CD4-positive, alpha-beta T cell treated with Interleukin-15 for 1 hour (primary cell): ENCODE measurements at places on chromosomes 1 and 21.

- no peak for DNase-seq
These were observed 16.9 kb upstream of the THRAP3 start for GRCh38 chr1:36207339-36207738.

DNA sequence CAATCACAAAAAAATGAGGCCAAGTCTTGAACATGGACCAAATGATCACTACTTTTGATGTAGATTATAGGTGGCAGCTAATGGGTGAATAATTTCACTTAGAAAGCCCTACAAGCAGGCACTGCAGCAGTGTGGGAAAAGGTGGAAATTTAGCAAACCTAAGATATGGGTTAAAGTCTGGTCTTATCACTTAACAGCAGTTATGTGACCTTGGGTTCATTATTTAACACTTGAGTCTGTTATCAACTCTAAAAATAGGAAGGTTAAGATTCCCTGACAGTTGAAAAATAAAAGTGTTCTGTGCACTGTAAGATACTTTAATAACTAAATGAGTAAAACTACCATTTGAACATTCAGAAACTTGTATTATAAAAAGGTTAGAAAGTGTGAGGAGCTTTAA lies 47.5 kb downstream of the SSX2IP start:
- no peak for DNase-seq

DNA sequence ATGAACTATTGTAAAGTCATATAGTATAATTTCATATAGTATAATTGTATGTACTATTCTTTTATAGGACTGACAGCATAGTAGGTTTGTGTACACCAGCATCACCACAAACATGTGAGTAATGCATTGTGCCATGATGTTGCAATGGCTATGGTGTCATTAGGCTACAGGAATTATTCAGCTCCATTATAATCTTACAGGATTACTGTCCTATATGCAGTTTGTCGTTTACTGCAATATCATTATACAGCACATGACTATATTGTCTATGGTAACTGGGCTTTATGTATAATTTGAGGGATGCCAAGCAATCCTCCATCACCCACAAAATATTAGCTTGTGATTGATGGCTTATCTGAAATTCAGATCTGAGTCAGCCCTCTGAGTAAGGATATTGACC lies 54.2 kb upstream of the PBX1 start:
- DNase-seq = no peak

- DNase-seq = no peak
These were observed 8.3 kb upstream of the CSRP1 start for GRCh38 chr1:201515062-201515750.

- DNase-seq = no peak
These were observed 14.5 kb downstream of the SLX9 start for GRCh38 chr21:44954281-44954771.

DNA sequence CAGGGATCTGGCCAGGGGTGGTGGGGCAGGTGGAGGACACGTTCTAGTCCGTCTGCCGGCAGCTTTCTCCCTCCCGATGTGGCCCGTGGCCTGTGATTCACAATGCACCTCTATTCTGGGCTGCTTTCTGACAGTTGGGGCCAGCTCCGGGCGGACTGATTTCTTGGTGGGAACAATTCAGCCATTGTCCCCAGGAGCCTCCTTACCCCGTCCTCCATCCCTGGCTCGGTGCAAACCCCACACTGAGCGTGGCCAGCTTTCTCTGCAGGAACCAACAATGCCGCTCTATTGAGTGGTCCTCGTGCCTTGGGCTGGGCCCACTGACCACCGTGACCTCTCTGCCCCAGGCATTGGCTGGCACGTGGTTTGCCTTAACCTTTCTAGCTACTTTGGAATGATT lies 29.7 kb downstream of the PADI2 start:
- DNase-seq = no peak

DNA sequence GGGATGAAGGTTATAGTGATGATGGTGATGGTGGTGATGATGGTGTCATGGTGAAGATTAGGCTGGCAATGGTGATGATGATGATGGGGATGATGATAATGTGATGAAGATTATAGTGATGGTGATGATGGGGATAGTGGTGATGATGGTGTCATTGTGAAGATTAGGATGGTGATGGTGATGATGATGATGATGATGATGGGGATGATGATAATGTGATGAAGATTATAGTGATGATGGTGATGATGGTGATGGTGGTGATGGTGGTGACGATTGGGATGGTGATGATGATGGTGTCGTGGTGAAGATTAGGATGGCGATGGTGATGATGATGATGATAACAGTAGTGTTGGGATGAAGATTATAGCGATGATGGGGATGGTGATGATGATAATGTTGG lies 285.1 kb upstream of the AJAP1 start:
- DNase-seq = no peak

- DNase-seq = no peak
These were observed at the start of gene DPT for GRCh38 chr1:168728473-168729404. Gene DPT, minus strand, starts transcription at chr1:168729206. Its CDS starts 32 bp downstream, at chr1:168729174.

DNA sequence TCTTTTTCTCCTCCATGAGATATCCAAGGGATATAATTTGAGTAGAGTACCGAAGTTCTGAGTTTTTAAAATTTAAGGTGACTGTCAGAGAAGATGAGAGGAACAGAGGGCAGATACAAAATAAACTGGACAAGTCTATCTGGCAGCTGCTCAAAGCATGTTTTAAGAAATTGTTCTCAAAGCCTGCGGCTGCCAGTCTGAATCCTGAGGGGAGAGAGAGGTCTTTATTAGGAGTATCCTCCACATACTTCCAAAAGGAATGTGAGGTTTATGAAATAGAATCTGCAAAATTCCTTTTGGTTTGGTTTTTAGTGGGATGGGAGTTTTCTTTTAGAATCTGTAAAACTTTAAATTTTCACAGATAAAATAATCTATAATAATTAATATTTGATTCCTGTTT lies 41.3 kb downstream of the TTC13 start:
- no peak for DNase-seq

GRCh38 chr1:155136748-155137147 lies 1.1 kb downstream of the SLC50A1 start:
- peak; percentile 54 for DNase-seq

GRCh38 chr1:174191349-174191862 lies 32.1 kb downstream of the RABGAP1L start:
- DNase-seq = no peak

DNA sequence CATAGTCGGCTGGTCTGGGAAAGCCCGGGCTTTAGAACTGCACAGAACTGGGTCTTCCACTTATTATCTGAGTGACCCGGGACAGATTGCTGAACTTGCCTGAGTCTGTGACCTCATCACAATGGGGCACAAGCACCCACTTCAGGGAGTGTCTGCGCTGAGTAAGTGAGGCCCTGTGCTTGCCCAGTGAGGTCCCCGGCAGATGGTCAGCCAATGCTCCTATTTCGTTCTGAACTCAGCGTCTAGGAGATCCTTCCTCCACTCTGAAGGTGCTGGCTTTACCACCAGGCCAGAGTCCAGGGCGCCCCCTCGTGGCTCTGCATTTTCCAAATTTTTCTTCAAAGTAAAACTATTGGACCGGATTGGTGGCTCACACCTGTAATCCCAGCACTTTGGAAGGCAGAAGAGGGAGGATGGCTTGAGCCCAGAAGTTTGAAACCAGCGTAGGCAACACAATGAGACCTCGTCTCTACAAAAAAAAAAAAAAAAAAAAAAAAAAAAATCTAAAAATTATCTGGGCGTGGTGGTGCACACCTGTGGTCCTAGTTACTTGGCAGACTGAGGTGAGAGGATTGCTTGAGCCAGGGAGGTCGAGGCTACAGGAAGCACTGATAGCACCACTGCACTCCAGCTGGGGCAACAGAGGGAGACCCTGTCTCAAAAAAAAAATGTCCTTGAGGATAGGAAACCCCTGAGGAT lies 61.7 kb downstream of the FCRL5 start:
- DNase-seq = peak; percentile 36

- no peak for DNase-seq
These were observed 16.6 kb downstream of the DISP3 start for GRCh38 chr1:11495579-11495978.

- no peak for DNase-seq
These were observed 53.8 kb downstream of the PCNT start for GRCh38 chr21:46377789-46378188.

GRCh38 chr1:178494569-178494971 lies 2.2 kb downstream of the CLEC20A start:
- DNase-seq = no peak

- no peak for DNase-seq
These were observed 111.5 kb downstream of the SDCCAG8 start for GRCh38 chr1:243367314-243367713.

GRCh38 chr1:232142403-232143314 lies 487.3 kb downstream of the SIPA1L2 start:
- DNase-seq = no peak

- DNase-seq = no peak
These were observed 13.5 kb upstream of the TINAGL1 start for GRCh38 chr1:31562707-31563360.

- no peak for DNase-seq
These were observed 30.0 kb upstream of the S100A7 start for GRCh38 chr1:153490272-153491051.

DNA sequence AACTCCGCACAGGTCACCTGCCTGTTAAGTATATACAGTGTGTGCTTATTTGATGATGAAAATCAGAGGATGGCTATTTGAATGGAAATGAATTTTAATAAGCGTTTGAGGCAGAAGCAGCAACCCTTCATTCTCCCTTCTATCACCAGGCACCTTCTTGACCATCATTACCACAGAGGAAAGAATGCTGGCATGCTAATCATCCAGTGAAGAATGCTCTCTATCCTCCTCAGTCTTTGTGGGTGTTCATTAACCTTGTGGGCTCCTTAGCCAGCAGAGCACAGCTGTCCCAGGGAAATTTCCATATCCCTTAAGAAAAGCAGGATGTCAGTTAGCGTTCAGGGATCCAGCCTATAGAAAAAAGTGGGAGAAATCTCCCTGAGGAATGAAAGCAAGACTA lies 428.0 kb upstream of the CAMK1G start:
- no peak for DNase-seq

- no peak for DNase-seq
These were observed 47.8 kb upstream of the RGS5 start for GRCh38 chr1:163250382-163250974.

- no peak for DNase-seq
These were observed 154.5 kb upstream of the C1orf87 start for GRCh38 chr1:60228041-60228491.

DNA sequence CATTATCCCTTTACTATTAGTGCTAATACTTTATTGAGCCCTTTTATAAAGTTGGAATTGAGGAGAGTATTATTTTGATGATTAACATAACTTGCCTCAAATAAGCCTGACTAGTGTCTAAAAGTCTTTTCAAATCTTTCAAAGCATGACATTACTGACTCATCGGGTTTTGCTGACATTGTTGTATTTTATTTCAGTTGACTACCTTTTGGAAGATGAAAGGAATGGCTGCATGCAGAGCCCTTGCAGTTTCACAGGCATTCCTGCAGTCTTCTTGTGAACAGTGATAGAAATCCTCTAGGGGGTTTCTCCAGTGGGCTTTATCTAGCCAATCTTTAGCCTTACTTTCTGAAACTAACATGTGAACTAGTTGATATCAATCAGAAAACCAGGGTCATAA lies 43.0 kb upstream of the TMEM61 start:
- no peak for DNase-seq

GRCh38 chr1:156841295-156841855 lies 17.5 kb downstream of the INSRR start:
- DNase-seq = no peak

DNA sequence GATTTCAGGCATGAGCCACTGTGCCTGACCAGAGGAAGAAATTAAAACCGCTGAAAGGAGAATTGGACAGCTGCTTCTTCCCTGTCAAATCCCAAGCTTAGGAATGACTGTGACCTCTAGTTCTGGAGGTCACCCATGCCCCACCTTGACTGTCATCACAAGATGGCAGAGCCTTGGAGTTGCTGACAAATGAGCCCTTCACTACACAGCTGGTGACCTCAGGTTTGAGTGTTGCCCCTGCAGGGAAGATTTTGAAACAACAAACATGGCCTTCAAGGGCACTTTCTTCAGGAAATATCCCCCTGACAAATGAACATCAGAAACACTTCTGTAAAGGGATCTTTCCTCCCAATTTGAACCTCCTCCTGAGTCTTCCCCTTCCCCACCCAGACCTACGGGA lies 6.9 kb upstream of the SLC45A3 start:
- DNase-seq = no peak

DNA sequence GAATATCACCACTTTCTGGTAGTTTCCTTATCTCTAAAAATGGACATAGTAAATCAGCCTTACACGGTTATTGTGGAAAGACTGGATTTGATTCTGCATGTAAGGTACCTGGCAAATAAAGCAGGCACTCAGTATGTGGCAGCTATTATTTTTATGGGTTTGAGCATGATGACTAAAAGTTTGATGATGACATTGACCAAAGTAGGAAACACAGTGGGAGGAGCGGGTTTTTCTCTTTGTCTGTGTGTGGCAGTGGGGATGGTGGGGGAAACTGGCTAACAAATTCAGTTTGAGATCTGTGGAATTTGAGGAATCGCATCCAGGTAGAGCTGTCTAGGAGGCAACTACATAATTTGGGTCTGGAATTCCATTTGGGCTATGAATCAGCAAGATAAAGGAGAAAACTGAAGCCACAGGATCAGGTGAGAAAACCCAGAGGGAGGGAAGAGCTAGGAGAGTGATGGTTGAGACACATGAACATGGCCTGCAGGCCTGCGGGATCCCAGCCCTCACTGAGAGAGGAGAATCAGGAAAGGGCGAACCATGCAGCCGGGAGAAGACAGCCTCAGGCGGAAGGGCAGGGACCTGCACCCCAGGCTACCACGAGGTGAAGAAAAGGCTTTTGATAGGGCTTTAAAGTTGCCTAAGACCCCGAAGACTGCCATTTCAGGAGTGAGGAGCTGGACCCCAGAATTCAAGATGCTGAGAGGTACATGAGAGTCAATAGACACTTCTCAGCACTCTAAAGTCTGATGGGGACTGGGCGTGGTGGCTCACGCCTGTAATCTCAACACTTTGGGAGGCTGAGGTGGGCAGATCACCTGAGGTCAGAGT lies 52.2 kb downstream of the MEF2D start:
- DNase-seq = no peak

DNA sequence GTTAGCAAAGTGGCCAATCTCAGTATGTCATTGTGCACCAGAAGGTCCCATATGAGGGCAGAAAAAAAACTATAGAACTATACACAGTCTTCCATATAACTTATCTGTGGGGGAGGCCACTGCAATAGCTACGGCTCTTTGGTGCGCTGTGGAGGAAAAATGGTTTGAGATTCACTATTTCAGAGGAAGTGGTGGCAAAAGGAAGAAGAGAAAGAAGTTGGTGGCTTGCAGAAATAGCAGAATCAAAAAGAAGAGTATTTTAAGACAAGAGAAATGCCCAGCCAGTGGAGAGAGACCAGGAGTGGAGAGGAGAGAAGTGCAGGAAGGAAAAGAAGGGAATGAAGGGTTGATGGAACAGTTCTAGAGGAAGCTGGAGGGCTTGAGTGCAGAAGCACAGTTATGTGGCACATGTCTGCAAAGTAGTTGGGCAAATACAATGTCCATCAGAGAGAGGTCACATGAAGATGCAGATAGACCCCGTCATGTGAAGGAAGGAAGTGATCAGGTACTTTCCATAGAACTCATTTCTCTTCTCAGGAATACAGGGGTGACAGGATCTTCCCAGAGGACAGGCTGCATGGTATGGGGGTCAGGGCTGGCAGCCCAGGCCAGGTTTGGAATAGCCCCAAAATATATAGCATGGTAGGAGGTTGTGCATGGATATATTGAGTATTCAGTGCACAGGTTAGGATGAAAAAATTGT lies 64.6 kb downstream of the RUNX1 start:
- DNase-seq = no peak

- DNase-seq = no peak
These were observed 18.5 kb downstream of the OBSCN start for GRCh38 chr1:228226141-228226874.
